ENCODE measurements at places on chromosomes 6 and 20. TPM values are rescaled to one million over a fixed set of nuclear protein-coding genes. Genes with fewer than 3 reads are reported as not detected.

DNA sequence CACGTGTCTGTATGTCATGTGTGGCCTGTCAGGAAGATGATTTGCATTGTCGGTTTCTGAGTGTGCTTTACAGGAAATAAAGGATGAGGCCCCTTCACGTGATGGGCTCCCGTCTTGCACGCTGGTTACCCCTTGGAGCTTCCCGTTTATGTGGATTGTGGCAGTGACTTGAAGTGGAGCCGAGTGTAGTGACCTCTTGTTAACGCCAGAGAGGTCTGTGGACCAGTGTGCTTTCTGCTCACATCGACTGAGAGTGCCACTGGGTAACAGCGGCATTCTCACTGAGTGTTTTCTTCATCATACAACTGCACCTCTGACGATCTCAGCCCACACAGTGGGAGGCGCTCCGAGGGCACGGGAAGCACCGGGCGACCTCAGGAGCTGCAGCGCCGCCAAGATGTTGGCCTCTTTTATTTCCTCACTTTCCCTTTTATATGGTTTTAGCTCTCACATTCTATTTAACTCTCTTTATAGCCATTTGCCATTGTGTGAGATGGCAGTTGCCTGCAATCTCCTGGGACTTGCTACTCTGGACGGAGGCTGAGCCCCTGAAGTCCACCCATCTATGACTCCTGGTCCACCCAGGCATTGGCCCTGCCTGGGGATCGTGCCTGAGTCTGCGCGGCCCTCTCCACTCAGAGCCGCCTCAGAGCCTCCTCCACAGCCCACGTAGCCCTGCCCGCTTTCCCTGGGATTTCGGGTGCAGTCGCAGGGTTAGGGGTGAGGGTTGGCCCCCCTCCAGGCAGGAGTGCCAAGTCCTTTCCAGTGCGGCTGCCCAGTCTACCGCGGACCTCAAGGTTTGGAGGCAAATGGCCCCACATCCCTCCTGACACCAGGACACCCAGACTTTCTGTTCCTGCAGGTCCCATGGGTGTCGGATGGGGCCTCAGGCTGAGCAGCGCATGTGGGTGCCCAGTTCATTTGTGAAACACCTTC is 238.9 kb downstream of the ERMARD start:
- no peaks in the 10 kb centered on the region for H3K27me3 ChIP-seq
- no peak overlapping the region for H3K27ac ChIP-seq
- no peaks in the 10 kb centered on the region for H3K4me1 ChIP-seq

- DNase-seq, result no peak
- no peak overlapping the region for H3K27ac ChIP-seq
- no peaks in the 10 kb centered on the region for H3K27me3 ChIP-seq
- H3K4me3 ChIP-seq, result no peak overlapping the region
- peaks cover 41% of the 10 kb centered on the region for H3K4me1 ChIP-seq
- no peaks in the 10 kb centered on the region for H3K36me3 ChIP-seq
Observed at GRCh38 chr20:1863296-1863695, 31.9 kb upstream of the SIRPA start.

NKX2-2 gene
- not detected for polyA plus RNA-seq

DNA sequence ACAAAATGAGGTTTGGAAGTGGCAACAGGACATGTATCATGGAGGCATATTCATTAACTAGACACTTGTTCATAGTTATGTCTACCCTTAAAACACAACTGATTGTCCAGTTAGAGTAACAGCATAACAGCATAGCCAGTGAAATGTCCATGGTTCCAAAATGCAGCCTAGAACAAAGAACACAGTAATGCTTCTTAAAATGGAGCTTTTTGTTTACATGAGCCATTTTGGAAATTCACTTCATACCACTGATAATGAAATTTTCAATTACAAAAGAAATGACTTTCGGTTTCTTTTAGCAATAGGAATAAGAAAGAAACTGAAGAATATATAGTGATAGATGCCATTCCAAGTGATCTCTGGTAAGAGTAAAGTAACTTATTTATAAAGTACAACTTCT is 111.1 kb upstream of the DST start:
- no peak for DNase-seq
- no peak overlapping the region for H3K4me3 ChIP-seq
- H3K27me3 ChIP-seq, result no peaks in the 10 kb centered on the region
- no peak overlapping the region for H3K27ac ChIP-seq
- no peaks in the 10 kb centered on the region for H3K36me3 ChIP-seq

DNA sequence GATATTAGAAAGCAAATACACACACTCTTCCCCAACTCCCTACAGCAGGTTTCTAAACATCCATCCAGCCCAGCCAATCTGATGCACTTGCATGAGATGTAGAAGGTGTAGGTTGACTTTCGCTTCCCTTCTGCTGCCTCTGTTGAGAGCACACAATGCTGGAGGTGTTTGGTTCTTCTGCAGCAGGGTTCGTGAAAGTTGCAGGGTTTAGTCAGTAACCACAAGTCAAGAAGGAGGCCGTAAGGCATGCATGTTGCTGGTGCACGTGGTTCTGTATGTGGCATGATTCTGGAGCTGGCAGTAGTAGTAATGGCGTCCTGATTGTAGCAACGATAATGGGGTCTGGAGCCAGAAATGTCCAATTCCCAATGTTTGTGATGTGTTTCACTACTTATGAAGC is 53.0 kb downstream of the DEK start:
- no peak overlapping the region for H3K27ac ChIP-seq
- H3K27me3 ChIP-seq, result no peaks in the 10 kb centered on the region
- DNase-seq, result no peak
- no peaks in the 10 kb centered on the region for H3K36me3 ChIP-seq
- no peaks in the 10 kb centered on the region for H3K4me1 ChIP-seq
- H3K4me3 ChIP-seq, result no peak overlapping the region

- H3K4me1 ChIP-seq, result no peaks in the 10 kb centered on the region
- peaks cover 16% of the 10 kb centered on the region for H3K36me3 ChIP-seq
Observed at GRCh38 chr6:33192671-33193602, 670 bp upstream of the COL11A2 start.

- H3K4me1 ChIP-seq, result no peaks in the 10 kb centered on the region
- H3K27ac ChIP-seq, result no peak overlapping the region
- no peaks in the 10 kb centered on the region for H3K27me3 ChIP-seq
Observed at GRCh38 chr6:110748453-110748852, 66.8 kb downstream of the CDK19 start.

C6orf132 gene
- 2.8 TPM for polyA plus RNA-seq

EEF1A2 gene
- not detected for polyA plus RNA-seq

GRCh38 chr6:43024436-43024835 is 3.0 kb downstream of the RRP36 start:
- H3K27ac ChIP-seq, result no peak overlapping the region
- H3K27me3 ChIP-seq, result no peaks in the 10 kb centered on the region
- peaks cover 46% of the 10 kb centered on the region for H3K36me3 ChIP-seq
- H3K4me3 ChIP-seq, result no peak overlapping the region
- peaks cover 7% of the 10 kb centered on the region for H3K4me1 ChIP-seq
- no peak for DNase-seq

PEX3 gene
- 32.8 TPM for polyA plus RNA-seq

SPATS1 gene
- polyA plus RNA-seq, result not detected

- peaks cover 34% of the 10 kb centered on the region for H3K4me1 ChIP-seq
- no peaks in the 10 kb centered on the region for H3K36me3 ChIP-seq
- peak; percentile 68 for DNase-seq
- H3K27ac ChIP-seq, result no peak overlapping the region
- H3K4me3 ChIP-seq, result no peak overlapping the region
Observed at GRCh38 chr6:127100510-127101140, 17.8 kb upstream of the RSPO3 start.

GRCh38 chr6:39934131-39934757 is at the start of gene MOCS1:
Gene MOCS1 (minus strand): TSS chr6:39934462. CDS start chr6:39934417, 45 bp downstream.
- DNase-seq, result peak; percentile 80
- H3K27me3 ChIP-seq, result no peaks in the 10 kb centered on the region

- H3K27ac ChIP-seq, result peak overlapping the region; percentile 77
- H3K4me3 ChIP-seq, result peak overlapping the region; percentile 46
- H3K36me3 ChIP-seq, result peaks cover 13% of the 10 kb centered on the region
- peaks cover 28% of the 10 kb centered on the region for H3K4me1 ChIP-seq
- DNase-seq, result no peak
Observed at GRCh38 chr6:33319939-33320314, 2.4 kb upstream of the ZBTB22 start.

DNA sequence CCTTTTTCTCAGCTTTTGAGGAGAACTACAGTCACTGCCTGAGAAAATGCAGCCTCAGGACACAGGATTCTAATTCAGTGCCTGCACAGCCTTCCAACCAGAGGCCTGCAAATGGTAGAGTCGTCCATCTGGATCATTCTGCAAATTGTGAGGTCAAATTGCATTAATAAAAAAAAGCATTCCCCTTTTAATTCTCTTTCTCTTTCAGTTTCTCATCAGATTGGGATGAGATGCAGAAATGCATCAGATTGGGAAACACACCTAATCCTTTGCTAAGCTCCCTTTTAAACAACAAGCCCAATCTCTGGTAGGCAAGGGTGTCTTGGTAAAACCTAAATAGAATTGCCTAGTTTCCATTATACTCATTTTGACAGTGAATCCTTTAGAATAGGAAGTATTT is 838.8 kb downstream of the MAFB start:
- peak; percentile 41 for DNase-seq
- H3K27ac ChIP-seq, result peak overlapping the region; percentile 90
- no peaks in the 10 kb centered on the region for H3K36me3 ChIP-seq
- H3K4me1 ChIP-seq, result peaks cover 64% of the 10 kb centered on the region
- no peak overlapping the region for H3K4me3 ChIP-seq

DNA sequence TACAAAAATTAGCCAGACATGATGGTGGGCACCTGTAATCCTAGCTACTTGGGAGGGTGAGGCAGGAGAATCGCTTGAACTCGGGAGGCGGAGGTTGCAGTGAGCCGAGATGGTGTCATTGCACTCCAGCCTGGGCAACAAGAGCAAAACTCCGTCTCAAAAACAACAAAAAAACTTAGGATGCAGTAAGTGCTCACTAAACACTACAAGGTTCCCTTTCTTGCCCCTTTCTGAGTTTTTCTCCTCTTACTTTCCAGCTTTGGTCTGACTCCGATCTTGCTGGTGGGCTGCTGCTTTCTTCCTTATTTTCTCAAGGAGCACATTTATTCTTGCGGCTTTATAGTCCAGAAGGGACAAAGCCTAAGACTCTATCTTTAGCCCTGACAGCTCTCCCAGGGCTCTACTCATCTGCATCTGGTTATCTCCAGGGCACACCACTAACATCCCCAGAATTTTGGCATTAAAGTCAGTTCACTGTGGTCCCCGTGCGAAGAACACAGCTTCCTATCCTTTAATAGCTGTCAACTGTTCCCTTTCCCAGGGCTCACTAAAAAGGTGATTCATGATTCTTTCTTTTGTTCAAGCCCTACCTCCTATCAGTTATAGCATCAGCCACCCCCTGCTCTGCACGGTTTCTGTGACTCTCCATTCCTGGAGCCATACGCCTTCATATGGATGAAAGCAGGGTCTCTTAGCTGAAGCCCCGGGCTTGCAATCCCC is 17.1 kb upstream of the RPN2 start:
- DNase-seq, result peak; percentile 8
- no peak overlapping the region for H3K27ac ChIP-seq
- no peaks in the 10 kb centered on the region for H3K4me1 ChIP-seq
- H3K4me3 ChIP-seq, result no peak overlapping the region
- H3K36me3 ChIP-seq, result no peaks in the 10 kb centered on the region

DNA sequence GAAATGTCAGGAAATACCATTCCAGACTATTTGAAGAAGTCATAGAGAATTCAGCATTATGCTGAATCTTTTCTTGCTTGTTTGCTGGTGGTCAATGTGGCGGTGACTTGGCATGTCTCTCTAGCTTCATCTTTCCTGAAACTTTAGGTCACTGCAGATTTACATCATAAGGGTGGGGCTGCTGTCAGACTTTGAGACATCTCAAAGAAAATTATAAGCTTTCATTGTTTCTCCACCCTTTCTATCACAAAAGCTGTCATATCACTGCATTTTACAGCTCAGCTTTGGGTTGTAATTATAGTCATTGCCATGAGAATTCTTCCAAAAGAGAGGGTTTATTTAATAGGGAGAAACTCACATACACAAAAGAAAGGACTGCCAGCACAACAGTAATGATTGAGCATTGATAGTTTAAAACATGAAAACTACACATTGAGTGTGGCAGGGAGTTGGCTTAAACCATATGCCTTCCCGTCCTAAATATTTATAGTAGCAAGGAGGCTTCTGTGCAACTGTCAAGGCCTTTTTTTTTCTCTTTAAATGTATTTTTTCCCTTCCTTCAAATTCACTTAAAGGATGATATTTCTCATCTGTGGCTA is 44.7 kb upstream of the LRRC1 start:
- DNase-seq, result no peak
- no peak overlapping the region for H3K4me3 ChIP-seq
- no peak overlapping the region for H3K27ac ChIP-seq
- no peaks in the 10 kb centered on the region for H3K27me3 ChIP-seq
- peaks cover 13% of the 10 kb centered on the region for H3K4me1 ChIP-seq
- H3K36me3 ChIP-seq, result no peaks in the 10 kb centered on the region

GRCh38 chr6:149053848-149054558 is 263.5 kb upstream of the TAB2 start:
- H3K27ac ChIP-seq, result no peak overlapping the region
- peaks cover 10% of the 10 kb centered on the region for H3K4me1 ChIP-seq

BLTP3A gene
- 3.2 TPM for polyA plus RNA-seq

DNA sequence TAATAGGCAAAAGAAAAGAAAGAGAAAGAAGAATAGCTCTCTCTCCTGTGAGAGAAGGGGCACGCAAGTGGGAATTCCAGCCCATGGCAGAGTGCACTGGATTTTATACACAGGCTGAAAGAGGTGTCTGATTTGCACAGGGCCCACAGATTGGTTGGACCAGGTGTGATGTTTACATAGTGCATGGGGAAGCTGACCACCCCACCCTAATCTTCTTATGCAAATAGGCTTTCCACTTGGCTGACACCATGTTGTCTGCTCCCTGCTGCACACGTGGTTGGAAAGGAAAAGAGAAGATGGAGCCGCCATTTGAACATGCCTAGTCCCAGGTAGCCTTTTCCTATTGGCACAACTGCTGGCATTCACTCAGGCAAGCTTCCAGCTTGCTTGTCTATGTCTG is 20.2 kb downstream of the MICA start:
- DNase-seq, result no peak
- H3K27me3 ChIP-seq, result no peaks in the 10 kb centered on the region
- H3K36me3 ChIP-seq, result no peaks in the 10 kb centered on the region
- H3K4me3 ChIP-seq, result no peak overlapping the region

- DNase-seq, result peak; percentile 24
- no peaks in the 10 kb centered on the region for H3K36me3 ChIP-seq
- peak overlapping the region; percentile 27 for H3K27ac ChIP-seq
- H3K4me3 ChIP-seq, result no peak overlapping the region
- peaks cover 20% of the 10 kb centered on the region for H3K4me1 ChIP-seq
Observed at GRCh38 chr6:53827531-53827930, 32.7 kb downstream of the LRRC1 start.

GRCh38 chr6:107539849-107540464 is 50.0 kb downstream of the SOBP start:
- H3K4me3 ChIP-seq, result no peak overlapping the region
- no peaks in the 10 kb centered on the region for H3K27me3 ChIP-seq
- H3K4me1 ChIP-seq, result no peaks in the 10 kb centered on the region
- no peaks in the 10 kb centered on the region for H3K36me3 ChIP-seq
- no peak overlapping the region for H3K27ac ChIP-seq

Measured in GM23248 (cell line).